ENCODE measurements at places on chromosomes 2 and 18.

GRCh38 chr2:185074156-185074555, 475.8 kb downstream of the ZNF804A start:
- DNase-seq, result no peak

DNA sequence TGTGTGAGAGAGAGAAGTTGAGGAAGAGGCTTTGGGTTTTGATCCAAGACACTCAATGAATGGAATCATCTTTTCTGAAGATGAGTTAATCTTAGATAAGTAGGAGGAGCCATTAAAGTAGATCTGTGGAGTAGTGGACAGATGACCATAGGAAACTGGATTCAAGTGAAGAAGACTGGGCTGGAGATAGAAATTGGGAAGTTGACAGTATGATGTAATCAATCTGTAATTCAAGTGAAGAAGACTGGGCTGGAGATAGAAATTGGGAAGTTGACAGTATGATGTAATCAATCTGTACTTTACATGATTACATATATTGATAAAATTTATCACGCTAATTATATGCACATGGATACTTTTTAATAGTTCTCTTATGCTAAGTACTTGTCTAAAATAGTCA, 92.8 kb downstream of the PHLPP1 start:
- no peak for DNase-seq

- DNase-seq, result no peak
These were observed 11.0 kb upstream of the RALB start for GRCh38 chr2:120241684-120242083.

DNA sequence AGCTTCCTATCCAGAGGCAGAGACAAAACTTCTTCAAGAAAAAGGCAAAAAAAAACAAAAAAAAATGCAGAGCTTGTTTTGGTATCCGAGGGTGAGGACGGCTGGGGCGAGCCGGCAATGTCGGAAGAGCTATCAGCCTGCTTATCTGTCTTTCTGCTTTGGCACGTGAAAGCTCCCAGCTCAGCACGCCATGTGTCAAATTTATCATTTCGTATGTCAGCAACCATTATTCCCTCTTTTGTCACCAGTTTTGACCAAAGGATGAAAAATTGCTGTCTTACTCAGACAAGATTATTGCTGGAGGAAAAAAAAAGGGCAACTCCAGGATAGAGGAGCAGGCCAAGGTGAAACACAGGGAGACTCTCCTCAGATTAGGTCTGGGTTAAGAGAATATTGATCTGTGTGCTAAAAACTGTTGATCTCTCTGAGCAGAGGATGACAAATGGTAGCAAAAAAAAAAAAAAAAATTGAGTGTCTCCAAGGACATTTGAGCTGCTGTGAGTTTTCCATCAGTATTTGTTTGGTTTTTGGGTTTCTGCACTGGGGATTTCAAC, 532.0 kb upstream of the POU3F3 start:
- DNase-seq, result no peak

DNA sequence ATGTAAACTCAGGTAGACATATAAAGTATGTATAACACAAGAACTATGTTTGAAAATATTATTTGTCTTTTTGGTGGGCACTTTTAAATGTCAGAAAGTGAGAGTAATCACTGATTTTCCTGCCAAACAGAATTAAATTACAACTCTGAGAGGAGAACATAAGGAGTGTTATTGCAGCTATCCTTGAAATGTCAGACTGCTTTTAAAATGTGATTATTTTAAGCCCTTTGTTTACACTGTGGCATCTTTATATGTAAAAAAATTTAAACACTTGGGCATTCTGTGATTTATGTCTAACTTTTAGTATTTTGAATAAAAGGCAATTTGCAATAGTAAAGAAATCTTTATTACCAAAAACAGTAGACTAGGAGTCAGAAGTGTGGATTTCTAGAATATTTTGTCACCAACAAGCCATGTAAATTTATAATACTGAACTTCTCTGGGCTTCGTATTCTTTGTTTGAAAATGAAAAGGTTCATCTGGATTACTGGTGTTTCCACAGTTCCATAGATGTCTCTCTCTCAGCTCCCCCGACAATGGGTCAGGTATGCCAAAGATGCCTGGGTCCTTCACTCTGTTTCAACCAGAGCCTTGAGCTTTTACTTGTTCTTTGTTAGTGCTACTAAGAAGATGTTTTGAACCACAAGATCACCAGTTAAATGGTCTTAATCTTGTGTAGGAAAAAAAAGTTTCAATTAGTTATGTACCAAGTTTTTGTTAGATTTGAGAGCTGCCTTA, 38.8 kb downstream of the GULP1 start:
- DNase-seq, result no peak

DNA sequence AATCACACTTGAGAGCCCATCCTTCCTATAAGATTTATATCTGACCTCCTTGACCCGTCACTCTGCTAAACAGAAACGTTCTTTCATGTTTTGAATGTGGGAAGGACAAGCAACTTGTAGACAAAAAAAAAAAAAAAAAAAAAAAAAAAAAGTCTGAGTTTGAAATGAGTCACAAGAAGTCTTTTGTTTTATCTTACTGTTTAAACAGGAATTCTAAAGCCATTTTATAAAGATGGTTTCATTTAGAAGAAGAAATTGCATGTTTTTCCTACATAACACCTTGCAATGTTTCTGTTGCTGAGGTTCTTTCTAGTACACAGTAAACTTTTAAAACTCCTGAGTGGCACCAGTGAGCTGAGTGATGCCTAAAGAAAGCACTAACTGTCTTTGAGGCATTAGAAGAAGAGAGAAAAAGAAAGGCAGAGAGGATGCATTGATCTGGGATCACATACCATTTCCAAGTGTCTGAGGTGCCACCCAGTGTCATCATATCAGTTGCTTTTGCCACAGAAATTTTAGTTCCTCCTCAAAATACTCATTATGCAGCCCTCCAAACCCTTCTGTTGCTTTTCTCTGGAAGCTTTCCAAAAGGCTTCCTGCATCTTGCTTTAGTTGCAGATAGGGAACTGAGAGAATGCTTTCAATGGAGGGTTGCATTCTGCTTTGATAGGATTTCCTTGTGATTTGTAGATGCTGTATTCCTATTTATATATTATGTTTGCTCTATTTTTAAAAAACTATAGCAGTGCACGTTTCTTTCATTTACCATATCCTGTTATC, 69.1 kb downstream of the ACVR2A start:
- DNase-seq, result no peak

DNA sequence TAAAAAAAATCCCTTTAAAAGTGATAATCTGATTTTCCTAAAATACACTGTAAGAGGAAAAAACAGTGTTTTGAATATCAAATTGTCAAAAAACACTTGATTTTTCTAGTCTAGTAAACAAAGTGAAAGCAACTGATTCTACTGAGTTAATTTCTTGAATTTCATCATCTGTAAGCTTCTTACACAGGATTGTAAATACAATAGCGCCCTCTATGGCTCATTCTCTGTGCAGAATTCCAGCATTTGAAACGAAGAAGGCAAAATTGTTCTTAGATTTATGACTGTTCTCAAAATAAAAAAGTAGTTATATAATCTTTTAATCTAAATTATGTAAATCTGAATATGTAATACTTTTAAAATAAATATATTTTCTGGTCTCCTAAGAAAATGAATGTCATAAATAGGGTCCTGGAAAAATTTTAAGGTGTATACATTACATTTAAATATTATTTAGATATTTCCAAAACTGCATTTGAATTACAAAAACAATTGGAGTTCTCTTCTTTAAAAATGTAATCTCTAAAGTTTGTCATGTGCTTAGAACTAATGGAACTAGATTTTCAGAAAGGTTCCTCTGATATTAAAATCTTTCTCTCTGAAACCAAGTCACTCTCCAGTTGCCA, 176.9 kb upstream of the MC4R start:
- peak; percentile 86 for DNase-seq

DNA sequence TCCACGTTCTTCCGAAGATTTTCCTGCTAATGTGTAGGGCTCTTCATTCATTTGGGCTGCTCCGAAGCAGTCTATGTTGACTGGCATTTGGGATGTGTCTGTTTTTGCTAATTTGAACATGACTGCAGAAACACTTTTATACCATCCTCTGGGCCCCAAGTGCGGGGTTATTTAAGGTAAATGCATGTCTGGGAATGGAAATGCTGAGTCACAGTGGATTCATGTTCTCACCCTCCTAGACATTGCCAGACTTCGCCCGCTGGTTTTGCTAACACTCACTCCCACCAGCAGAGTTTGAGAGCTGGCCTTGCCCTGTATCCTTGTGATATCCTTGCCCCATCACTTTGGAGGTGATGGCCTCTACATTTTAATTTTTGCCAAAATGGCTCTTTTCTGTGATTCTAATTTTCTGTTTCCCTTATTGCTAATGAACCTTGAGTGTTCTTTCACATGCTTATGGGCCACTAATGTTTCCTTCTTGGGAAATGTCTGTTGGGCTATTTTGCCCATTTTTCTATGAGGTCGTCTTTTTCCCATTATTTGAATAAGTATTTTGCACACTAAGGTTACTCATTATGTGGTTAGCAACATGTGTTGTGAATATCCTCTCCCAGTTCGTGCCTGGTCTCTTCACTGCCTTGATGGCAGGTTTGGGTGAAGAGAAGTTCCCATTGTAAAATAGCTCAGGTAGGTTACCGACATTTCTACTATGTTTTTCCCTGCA, 204.1 kb downstream of the GLI2 start:
- DNase-seq, result no peak

GRCh38 chr2:129754831-129755230, 224.6 kb upstream of the RAB6C start:
- no peak for DNase-seq

- no peak for DNase-seq
These were observed 72.2 kb upstream of the TMEM17 start for GRCh38 chr2:62577994-62578781.

DNA sequence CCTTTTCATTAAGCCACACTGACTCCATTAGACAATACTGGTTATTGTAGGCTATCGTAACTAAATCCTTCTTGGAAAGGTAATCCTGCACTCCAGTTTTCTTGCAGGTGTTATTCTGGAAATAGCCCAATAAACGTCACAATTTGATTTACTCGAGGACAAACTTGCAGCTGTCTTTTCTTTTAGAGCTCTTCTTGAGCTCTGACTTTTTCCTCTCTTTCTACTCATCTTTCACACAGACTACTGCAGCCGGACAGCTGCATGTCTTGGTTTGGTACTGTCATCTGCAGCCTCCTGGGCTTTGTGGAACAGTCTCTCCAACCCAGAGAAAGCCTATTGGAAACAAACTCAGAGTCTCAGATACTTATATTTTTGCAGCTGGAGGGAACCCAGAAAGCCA, 23.0 kb upstream of the MSGN1 start:
- no peak for DNase-seq

- no peak for DNase-seq
These were observed 102.6 kb downstream of the MTCL1 start for GRCh38 chr18:8808001-8808400.

- no peak for DNase-seq
These were observed 256.5 kb downstream of the CD226 start for GRCh38 chr18:69691008-69691760.

DNA sequence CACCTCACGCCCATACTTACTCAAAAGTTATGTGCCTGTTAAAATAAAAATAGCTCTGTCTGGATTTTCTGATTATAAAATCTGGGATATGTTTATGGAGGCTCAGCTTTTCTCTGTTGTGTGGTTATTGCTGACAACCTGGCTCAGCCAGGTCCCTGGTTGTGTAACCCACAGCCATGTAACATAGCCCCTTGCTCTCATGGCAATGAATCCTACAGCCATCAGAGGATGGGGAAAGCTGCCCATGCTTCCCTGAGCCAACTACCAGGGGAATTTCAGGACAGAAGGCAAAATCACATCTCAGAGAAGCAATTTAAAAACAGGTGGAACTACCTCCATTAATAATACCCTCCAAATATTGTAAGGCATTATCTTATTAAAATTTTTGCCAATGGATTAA, 29.7 kb downstream of the ST8SIA5 start:
- DNase-seq, result no peak

DNA sequence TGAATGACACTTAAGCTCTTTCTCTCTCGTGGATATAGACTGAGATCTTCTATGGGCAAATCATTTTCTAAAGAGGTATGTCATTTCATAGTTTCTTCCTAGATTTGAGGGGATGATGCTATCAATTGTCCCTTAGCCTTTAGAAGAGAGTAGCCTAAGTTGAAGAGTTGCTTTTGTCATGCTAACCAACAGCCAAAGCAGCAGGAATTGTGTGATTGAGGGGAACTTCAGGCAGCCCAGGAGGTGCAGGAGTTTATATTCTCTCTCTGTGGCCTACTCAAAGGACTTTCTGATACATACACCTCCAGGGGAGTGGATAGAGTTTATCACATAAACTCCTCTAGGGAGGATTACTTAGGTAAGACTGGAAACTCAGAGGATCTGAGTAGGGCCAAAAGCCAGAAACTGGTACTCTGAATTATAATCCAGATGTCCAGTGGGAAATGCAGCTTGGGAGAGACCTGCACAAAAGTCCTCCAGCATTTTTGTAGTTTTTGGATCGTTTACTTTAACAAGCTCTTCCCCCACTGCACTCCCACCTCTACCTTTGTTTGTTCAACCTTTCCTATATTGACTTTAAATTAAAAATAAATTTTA, 150.7 kb upstream of the CCDC68 start:
- DNase-seq, result no peak

GRCh38 chr18:80086281-80086680, 22.8 kb upstream of the ADNP2 start:
- DNase-seq, result no peak

- no peak for DNase-seq
These were observed 42.5 kb downstream of the COPS8 start for GRCh38 chr2:237128026-237128703.

DNA sequence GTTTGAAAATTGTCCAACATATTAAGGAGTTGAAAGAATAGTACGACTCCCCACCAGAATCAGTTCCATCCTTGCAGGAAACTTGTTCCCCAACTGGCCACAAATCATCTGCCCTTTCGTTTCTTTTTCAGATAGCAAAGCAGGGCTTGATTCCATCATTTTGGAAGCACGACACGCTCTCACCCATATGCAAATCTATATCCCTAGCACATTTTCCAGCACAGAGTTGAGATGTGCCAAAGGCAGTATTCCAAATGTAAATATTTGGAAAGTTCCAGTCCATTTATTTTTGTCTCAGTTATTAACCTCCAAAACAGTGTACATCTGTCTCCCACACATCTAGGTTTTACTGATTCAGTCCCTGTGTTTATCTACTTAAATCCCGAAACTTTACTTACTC, 128.8 kb upstream of the BCL2L11 start:
- DNase-seq, result peak; percentile 53

DNA sequence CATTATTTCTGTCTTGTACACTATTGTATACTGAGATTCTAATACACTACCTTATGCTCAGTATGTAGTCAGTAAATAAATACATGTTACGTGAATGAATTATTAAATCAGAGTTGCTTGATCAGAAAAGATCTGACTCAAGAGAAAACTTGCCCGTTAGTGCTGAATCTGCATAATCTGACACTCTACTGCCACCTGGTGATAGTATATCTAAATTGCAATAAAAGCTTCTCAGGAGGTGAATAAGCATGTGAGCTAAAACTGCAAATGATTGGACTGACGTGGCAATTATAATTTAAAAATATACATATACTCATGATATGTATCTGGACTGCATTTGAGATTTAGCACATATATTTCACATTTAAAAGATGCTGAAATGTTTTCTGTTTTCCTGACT, 70.4 kb downstream of the KIAA1328 start:
- no peak for DNase-seq

- DNase-seq, result no peak
These were observed 2156.1 kb upstream of the CELF4 start for GRCh38 chr18:39721712-39722111.

All from NCI-H1092 treated with DMSO at 0.1 percent for 48 hours (cell line).